ENCODE measurements at places on chromosomes 2 and 18. TPM values are rescaled to one million over a fixed set of nuclear protein-coding genes. Genes with fewer than 3 reads are reported as not detected.

ANKRD29 gene
- 10.1 TPM for total RNA-seq

RAB27B gene
- 1.5 TPM for total RNA-seq

CAVIN2 gene
- total RNA-seq = not detected

MRPS5 gene
- 47.4 TPM for total RNA-seq

RFX8 gene
- total RNA-seq = not detected

KIAA2012 gene
- total RNA-seq = 0.08 TPM

IL1F10 gene
- not detected for total RNA-seq

PTPRN gene
- total RNA-seq = 3.5 TPM

INHBB gene
- total RNA-seq = 0.19 TPM

SLC4A5 gene
- total RNA-seq = 0.16 TPM

PXDN gene
- 26.3 TPM for total RNA-seq

PAPOLG gene
- 6.7 TPM for total RNA-seq

DOK6 gene
- 2.3 TPM for total RNA-seq

DNAJC5G gene
- total RNA-seq = not detected

MSH2 gene
- total RNA-seq = 48.1 TPM

PAX3 gene
- total RNA-seq = 21.6 TPM

CCDC121 gene
- total RNA-seq = 1.8 TPM

HTR2B gene
- not detected for total RNA-seq

KIF5C gene
- total RNA-seq = 4.7 TPM

SERPINB10 gene
- not detected for total RNA-seq

VWC2L gene
- total RNA-seq = not detected

AFF3 gene
- total RNA-seq = 2.0 TPM

TMEM17 gene
- total RNA-seq = 4.3 TPM

ANKRD53 gene
- 0.05 TPM for total RNA-seq

L3MBTL4 gene
- total RNA-seq = 0.72 TPM

CHRND gene
- not detected for total RNA-seq

NTSR2 gene
- total RNA-seq = not detected

AOX1 gene
- 3.1 TPM for total RNA-seq

CD226 gene
- total RNA-seq = 0.42 TPM

ANKRD62 gene
- total RNA-seq = not detected

ITPRIPL1 gene
- 11.2 TPM for total RNA-seq

STPG4 gene
- total RNA-seq = 0.15 TPM

CFAP221 gene
- total RNA-seq = not detected

CCDC74A gene
- total RNA-seq = 5.6 TPM

INHA gene
- 0.83 TPM for total RNA-seq

GAD1 gene
- total RNA-seq = 7.2 TPM

GAL3ST2 gene
- not detected for total RNA-seq

KLHL41 gene
- 0.45 TPM for total RNA-seq

Data from A375 (cell line).